ENCODE measurements at places on chromosomes 5 and 9. TPM values are rescaled to one million over a fixed set of nuclear protein-coding genes. Genes with fewer than 3 reads are reported as not detected.

The TMC1 gene
- total RNA-seq = 0.62 TPM

The TMEM8B gene
- total RNA-seq = 8.2 TPM

The FOXD4L3 gene
- total RNA-seq = not detected

The TOR4A gene
- total RNA-seq = 5.4 TPM

The LCP2 gene
- total RNA-seq = 11.6 TPM

The PCDHA13 gene
- total RNA-seq = 0.31 TPM
